Left renal pelvis (tissue), 4 donors: ENCODE measurements at places on chromosomes 2 and 18. TPM values are rescaled to one million over a fixed set of nuclear protein-coding genes. Genes with fewer than 3 reads are reported as not detected.

DNA sequence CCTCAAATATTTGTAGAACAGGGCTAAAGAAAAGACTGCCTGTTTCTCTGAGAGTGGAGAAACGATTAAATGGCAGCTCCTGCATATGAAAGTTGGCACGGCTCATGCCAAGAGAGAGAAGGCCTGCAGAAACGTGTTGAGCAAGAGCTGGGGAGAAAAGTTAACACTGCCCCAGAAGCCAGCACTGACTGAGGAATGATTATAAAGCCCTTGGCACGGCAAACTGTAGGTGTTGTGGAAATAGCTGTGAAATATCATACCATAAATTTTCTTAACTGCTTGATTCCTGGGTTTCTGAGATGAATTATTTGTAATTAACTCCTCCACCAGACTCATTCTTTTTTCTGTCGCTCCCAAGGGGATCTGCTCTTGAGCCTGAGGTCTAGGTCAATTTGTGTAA lies 4.3 kb downstream of the FRZB start:
- DNase-seq: no peak

DNA sequence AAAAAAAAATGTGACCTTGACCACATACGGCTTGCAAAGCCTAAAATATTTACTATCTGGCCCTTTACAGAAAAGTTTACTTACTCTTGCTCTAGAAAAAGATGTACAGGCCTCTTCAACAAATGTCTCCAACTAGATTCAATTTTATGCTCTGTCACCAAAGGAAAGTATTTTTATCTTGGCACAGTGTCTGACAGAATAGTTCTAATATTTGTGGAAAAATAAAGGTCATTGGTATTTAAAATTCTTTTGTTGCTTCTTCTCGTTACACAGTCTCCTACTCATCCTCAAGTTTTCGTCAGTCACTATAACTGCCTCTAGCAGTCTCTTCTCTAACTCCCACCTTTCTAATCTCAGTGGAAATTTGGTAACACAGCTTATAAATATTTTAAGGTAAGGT lies 1.4 kb downstream of the RBKS start:
- no peak for DNase-seq

DNA sequence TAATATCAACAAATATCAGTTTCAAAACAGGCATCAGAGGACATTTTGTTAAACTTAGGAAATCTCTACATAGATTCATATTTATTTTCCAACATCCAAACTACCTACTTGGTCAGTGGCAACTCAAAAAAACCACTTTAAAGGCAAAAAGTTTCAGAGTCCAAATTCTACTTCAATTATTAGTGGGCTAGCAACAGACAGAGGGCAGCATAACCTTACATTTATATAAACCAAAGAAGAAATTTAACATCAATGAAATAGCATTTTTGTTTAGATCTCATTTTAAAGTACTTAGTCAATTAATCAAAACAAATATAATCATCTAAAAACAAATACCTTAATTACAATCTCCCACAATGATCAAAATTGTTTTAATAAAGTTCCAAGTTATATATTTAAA lies 33.3 kb downstream of the RTTN start:
- DNase-seq: no peak

GRCh38 chr2:97701186-97701585 lies 12.2 kb upstream of the ZAP70 start:
- DNase-seq: no peak

- no peak for DNase-seq
Measured at GRCh38 chr2:1607236-1607920, 136.9 kb downstream of the PXDN start.

DNA sequence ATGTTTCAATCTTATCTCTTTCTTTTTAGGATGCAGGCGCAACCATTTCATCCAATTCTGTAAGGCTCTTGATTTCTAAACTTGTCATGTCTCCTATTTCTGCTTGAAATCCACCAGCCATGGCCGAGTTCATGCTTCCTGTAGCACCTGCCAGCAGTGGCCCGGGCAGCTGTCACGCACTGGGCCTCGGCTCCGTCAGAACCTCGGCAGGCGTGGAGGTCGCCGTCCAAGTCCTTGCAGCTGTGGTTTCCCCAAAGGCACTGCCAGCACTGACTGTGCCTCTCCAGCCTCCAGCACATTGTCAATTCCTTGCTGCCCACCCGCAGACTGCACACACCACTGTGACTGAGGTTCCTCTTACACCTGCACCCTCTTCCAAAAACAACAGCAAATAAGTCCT lies 188.7 kb upstream of the SALL3 start:
- no peak for DNase-seq

GRCh38 chr2:238055841-238056240 lies 5.0 kb upstream of the SCLY start:
- no peak for DNase-seq

DNA sequence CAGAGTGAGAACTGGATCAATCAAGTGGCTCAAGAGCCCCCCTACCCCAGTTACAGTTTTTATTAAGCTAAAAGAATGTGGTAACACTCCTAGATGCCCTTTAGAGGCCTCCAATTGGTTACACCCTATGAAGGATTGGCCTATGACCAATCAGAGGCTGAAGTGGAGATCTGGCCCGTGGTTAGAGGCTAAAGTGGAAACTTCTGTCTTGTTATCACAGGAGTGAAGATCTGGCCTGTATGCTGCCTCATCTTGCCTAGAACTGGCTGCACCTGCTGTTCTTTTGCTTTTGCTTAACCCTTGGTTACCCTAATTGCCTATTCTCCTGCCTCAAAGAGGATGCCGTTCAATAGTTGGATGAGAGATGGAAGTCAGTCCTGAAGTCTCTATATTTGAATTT lies 100.1 kb upstream of the MAP2 start:
- no peak for DNase-seq

- DNase-seq: no peak
Measured at GRCh38 chr18:11909061-11909455, 941 bp upstream of the MPPE1 start.

DNA sequence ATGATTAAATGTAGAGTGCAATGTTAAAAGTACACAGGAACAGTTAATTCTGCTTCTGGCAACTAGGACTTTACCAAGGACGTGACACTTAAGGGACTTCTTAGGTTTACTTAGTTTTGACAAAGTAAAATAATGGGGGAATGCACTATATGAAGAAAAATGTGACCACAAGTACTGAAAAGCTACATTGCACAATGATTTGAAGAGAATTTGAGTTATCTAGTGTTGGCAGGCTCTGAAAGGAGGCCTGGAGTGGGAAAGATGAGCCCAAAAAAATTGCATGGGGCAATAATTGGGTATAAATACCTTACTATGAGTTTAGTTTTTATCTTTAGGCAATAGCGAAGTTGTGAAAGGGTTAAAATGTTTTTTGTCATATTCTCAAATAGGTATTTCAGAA lies 173.7 kb downstream of the DOK6 start:
- DNase-seq: no peak

DNA sequence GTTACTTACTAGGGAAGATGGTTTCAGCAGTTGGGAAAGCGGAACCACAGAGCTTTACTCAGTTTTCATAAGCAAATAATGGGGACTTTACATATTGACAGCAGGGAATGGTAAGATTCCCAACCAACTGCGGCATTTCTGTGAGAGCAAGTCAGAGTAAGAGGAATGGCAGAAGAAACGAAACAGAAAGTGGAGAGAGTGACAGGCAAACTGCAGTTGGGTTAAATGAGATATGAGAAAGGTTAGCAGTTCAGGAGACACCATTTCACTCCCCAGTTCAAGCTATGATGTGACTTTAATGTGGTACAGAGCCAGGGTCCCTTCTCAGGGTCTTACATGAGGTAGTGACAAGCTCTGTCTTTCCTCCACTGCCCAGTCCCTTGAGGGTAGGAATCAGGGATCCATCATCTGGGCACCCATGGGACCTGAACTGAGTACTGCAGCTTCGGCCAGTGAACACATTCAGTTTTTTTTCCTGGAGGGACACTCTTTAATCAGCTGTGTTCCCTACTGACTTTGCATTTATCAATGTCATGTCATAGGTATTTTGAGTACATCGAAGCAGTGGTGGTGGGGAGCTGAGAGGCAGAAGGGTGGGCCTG lies 33.0 kb upstream of the GREB1 start:
- DNase-seq: no peak

DNA sequence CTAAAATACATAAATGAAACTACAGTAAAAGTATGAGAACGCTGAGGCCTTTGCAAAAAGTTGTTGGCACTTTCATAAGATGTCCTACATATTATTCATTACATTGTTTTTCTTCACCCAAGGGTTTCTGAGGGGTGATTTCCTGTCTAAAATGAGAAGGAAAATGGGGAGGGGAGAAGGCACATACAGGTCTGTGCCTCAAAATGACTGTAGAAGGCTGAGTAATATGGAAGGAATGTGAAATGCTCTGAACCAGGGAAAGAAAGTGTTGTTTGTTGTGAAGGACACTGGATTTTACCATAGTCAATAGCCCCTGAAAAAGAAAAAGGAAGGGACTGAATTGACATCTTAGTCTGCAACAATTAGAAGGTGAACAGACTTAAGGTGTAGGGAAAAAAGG lies 99.5 kb upstream of the RNF152 start:
- DNase-seq: no peak

DNA sequence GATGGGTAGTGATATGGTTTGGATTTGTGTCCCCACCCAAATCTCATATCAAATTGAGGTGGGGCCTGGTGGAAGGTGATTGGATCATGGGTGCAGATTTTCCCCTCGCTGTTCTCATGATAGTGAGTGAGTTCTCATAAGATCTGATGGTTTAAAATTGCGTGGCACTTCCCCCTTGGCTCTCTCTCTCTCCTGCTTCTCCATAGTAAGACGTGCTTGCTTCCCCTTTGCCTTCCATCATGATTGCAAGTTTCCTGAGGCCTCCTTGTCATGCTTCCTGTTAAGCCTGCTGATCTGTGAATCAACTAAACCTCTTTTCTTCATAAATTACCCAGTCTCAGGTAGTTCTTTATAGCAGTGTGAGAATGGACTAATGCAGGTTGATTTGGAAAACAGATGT lies 223.2 kb upstream of the APCDD1 start:
- DNase-seq: no peak

DNA sequence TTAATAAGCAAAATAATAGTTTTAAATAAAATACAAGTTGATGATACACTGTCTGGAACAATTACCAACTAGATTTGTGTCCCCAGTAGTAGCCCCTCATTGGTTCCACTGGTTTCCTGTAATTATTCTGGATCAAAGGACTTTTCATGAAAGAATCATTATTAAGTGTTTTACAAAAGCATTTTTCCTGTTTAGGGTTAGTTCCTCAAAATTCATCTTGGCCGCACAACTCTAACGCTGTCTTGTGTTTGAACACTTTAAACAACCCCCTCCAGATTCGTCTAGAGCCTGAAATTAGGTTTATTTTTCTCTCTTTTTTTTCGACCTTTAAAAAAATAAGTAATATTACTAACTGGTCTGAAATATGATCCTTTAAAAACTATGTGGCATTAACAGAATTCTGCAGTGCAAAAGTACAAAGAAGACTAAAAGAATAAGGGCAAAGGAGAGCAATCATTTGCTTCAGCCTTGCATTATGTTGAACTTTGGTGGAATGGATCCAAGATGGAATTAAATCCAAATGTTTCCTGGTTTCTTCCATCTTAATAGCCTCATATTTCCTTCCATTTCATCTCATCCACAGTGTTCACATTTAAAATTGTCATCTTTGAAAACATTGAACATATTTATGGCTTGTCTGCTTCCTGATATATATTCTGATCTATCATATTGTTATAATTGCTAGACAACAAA lies 678.4 kb downstream of the IRS1 start:
- peak; percentile 51 for DNase-seq

GRCh38 chr2:197498235-197498936 lies 1.3 kb downstream of the HSPD1 start:
- no peak for DNase-seq

Gene OXER1
- polyA plus RNA-seq: 11.8 TPM

Gene LRP1B
- polyA plus RNA-seq: 0.92 TPM

Gene BARD1
- 11.5 TPM for polyA plus RNA-seq

Gene GKN1
- polyA plus RNA-seq: not detected

Gene MC4R
- polyA plus RNA-seq: 0.27 TPM
